Pulmonary artery endothelial cell (primary cell): ENCODE measurements at places on chromosomes 6 and 20. TPM values are rescaled to one million over a fixed set of nuclear protein-coding genes. Genes with fewer than 3 reads are reported as not detected.

CLVS2 gene
- not detected in 2 replicates for total RNA-seq

GRCh38 chr20:13397300-13397724, 176.2 kb downstream of the ISM1 start:
- DNase-seq: no peak

RIPOR3 gene
- total RNA-seq: under 0.01 TPM in 1 of 2 replicates, not detected in the other

DNA sequence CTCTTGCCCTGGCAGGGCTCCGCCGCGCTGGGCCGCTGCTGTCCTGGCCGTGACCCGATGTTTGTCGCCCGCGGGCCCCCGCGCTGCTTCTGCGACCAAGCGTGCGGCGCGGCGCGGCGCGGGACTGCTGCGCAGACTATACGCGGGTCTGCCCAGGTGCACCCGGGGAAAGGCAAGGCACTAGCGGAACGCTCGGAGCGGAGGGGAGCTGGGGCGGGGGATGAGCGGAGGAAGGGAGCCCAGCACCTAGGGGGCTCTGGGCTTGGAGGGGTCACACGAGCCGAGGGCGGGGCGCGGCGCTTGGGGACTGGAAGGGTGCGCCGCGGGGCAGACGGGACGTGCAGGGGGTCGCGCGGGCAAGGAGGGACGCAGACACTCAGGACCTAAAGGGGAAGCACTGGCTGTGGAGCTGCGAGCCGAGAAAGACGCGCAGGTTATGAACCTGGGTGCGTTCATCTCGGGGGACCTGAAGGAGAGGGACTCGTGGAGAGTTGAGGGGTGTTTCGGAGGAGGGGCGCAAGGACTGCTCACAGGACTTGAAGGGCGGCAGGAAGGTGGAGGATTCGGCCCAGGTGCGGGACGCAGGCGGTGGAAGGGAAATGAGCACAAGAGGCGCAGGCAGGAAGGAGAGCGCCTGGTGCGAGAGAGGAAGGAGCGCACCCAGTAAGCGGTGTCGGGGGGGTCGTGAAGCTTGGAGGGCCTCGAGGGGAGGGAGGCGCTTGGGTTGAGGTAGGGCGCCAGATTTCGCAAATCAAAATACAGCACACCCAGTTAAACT, 40.8 kb upstream of the ZNFX1 start:
- DNase-seq: no peak

DNA sequence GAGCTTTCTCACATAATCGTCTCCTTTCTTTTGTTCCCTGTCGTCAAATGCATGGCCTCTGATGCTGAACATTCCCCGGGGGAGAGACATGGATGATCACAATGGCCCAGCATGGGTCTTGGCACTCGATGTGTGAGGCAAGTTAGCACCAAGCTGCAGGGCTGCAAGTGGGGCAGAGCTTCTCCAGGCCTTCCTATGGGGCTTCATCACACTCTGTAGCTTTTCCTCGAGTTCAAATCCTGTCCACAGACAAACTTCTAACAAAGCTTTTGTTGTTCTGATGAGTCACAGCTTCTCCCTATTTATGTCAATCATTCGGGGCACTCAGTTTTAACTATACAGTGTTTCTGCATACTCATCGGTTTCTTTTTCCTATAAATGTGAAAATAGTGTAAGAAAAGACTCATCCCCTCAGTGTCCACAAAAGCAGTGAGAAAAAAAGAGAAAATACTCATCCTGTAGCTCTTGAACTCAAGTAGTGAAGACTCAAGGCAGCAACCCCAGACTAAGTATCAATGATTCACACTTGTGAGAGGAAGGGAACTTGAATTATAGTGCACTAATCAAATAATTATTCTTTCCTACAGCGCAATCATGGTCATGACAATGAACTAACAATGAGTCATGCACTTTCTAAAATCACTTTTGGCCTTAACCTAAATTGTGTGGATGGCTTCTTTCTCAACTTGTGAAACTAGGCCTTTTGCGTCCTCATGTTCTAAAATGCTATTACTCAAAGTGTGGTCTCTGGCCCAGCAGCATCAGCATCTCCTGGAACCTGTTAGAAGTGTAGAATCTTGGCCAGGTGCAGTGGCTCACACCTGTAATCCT, 68.4 kb upstream of the NOX3 start:
- peak; percentile 35 for DNase-seq

DNA sequence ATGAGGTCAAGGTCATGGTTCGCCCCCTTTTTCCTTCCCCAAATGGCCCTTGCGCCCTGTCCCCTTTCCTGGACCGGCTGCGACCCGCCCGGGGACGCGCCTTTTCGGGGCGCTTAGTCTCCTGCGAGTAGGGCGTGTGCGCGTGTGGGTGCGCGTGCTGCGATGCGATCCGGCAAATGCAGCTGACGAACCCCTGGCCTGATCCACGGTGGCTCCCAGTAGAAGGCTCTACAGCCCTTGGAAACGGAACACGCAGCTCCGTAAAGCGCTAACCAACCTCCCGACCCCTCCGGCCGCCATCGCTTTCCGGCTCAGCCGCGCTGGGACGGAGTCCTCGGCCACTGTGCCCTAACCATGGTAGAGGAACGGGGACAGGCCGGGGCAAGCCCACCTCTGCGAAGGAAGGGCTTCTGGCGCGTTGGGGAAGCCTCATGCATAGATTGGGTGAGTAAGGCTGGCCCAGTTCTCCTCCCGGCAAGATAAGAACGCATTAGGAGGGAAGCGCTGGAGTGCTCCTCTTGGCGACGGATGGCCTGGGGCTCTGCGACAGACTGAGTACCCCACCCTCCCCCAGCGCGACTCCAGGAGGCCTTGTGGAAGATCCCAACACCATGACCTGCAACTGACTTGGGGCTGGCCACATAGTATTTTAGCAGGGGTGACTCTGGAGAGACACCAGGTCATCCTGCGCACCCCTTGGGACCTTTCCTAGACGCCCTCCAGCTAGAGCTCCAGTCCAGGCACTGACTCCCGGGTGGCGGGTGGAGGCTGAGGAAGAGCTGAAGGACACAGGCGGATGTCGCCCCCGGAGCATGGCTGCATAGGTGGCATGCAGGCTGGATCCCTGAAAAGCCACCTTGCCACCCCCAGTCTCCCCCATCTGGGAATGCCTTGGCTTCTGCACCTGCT, 1.1 kb upstream of the SLC4A11 start:
- no peak for DNase-seq

RAMACL gene
- 1.4 and 2.4 TPM in 2 replicates for total RNA-seq

OOEP gene
- total RNA-seq: not detected in 2 replicates

SRSF12 gene
- 0.25 and 0.46 TPM in 2 replicates for total RNA-seq

DNA sequence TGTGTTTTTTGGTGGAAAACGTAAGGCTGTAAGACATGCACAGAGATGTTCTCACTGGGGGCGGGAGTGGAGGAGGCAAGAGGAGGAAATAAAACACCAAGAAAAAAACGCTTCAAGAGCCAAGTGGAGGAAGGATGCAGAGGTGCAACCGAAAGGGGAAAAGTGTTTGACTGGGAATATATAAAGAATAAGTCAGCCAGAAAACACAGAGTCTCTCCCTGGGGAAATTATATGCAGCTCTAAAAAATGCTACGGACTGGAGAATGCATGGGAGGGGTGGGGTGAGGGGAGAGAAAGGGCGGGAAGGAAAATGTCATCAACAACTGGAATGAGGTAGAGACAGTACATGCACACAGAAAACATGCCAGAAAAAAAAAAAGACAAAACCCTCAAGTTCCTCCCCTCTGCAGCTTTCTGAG, 133.5 kb downstream of the SCML4 start:
- DNase-seq: no peak

- no peak for DNase-seq
These were observed 42.6 kb downstream of the DLL1 start for GRCh38 chr6:170248111-170248805.

DNA sequence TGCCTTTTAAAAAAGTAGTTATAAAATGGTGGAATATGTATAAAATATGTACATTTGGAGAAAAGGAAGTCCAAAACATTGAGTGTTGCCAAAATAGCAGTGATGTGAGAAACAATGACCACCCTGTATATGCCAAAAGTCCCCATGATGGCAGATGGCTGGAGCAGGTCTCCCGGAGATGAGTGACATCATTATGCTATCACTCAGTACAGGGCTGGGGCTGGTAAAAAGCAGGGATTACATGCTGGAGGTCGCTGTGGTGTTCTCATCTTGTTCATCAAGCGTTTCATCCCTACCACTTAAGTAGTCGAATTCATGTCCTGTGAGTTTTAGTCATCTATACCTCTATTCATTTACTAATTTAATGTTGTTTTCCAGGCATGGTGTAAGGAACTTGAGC, 315.3 kb upstream of the SLC35B3 start:
- DNase-seq: no peak

GRCh38 chr6:130212215-130212874, 10.4 kb downstream of the SAMD3 start:
- DNase-seq: no peak

DNA sequence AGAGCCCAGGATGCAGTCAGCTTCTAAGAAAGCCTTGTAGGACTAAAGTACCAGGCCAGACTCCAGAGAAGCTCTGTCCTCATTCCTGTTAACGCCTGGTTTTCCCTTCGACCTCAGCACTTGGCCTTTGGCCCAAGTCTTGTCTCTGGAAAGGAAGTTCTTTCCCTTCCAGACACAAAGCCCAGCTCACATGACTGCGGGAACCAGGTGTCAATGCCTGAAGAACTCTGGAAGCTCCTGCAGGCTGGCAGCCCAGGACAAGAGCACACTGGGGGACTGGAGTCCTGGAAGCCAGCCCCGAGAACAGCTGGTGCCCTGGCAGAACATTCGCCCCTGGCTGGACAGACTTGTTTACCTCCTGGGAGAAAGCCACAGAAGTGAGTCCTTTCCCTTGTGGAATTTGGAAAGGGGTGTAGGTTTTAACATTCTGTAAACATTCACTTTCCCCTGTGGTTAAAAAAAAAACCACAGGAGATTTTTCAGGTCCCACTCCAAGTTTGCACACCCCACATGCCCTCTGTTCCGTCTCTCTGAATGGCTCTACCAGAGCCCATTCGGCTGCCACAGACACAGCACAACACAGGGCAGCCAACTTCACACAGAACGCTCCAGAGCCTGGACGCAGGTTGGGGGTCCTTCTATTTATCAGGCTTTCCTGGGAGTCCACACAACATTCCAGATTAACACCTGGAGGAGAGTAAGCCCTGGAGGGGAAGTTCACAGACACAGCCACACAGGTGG, 18.1 kb downstream of the ACSS1 start:
- DNase-seq: peak; percentile 47

STMND1 gene
- total RNA-seq: not detected in 2 replicates

MOXD1 gene
- 0.07 and 0.18 TPM in 2 replicates for total RNA-seq

- DNase-seq: no peak
These were observed 50.0 kb upstream of the EZR start for GRCh38 chr6:158868890-158869825.

- DNase-seq: no peak
These were observed 27.0 kb upstream of the ZBP1 start for GRCh38 chr20:57647006-57647932.

GRCh38 chr6:78832091-78832808, 35.1 kb upstream of the IRAK1BP1 start:
- DNase-seq: no peak

GGTLC1 gene
- total RNA-seq: not detected in 2 replicates

DNA sequence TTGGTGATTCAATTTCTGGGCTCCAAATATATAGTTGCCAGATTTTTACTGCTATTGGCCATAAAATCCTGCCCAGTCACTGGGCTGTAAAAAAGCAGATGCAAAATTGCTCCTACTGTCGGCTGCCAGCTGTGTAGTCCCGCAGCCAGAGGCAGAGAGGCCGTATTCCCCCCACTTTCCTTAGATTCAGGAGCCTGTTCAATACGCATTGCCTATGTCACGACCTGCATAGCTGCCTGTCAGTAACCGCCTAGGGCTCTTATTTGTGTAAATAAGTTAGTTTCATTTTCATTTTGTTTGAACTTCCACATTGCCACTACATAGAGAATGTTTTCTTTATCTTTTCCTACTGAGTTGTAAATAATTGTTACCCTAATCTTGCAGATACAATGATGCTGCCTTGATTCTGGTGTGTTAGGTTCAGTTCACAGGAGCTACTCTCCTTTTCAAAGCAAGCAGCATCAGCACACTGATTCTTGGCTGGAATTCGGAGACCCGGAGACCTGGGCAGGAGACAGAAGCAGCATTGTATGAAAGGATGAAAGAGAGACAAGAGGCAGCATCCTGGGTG, 46.0 kb upstream of the UST start:
- no peak for DNase-seq

GRCh38 chr6:73523434-73524123, 2.7 kb upstream of the EEF1A1 start:
- no peak for DNase-seq

PTGIS gene
- total RNA-seq: 1.8 and 8.1 TPM in 2 replicates

GRCh38 chr20:57025666-57026224, 240.7 kb downstream of the BMP7 start:
- no peak for DNase-seq

DNA sequence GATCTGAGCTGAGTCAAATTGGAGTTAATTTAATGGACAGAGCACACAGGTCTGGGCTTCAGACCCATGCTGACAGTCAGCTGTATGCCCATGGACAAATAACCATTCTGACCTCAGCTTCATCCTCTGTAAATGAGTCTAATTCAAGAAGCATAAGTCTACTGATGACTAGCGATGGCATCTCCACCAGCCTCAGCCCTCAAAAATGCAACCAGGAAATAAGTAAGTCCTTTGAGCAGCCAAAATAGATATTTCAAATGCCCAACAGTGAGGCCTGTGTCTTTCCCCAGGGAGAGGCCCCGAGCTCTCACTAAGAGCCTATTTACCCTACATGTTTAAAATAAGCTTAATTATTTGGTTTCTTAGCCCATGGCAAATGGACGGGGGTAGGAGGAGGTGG, 114.2 kb upstream of the MTHFD1L start:
- no peak for DNase-seq

- no peak for DNase-seq
These were observed 17.4 kb upstream of the LSM14B start for GRCh38 chr20:62104791-62105345.

- DNase-seq: no peak
These were observed 357.1 kb upstream of the HSF2 start for GRCh38 chr6:122042380-122042779.

GRCh38 chr6:36863670-36864540, 10.7 kb downstream of the PPIL1 start:
- no peak for DNase-seq

ABHD16B gene
- not detected in 2 replicates for total RNA-seq

DNA sequence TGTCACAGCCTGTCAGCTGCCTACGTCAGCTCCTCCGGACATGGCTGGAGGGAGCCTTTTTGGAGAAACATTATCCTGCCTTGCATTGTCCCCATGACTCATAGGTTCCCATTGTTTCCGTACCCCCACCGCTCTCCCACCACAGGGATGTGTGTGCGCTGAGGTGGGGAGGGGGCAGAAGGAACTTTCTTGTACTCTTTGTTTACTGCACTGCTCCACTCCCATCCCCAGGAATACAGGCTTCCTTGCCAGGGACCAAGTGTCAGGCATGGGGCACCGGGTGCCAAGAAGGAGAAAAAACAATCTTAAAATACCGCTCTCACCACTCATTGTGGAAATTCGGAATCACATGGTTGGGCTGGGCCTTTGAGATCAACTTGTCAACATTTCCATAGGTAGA, 51.0 kb downstream of the KCNK5 start:
- no peak for DNase-seq

- no peak for DNase-seq
These were observed 496 bp downstream of the TMEM242 start for GRCh38 chr6:157322792-157323254.
